ENCODE measurements at places on chromosomes 5 and 9.

DNA sequence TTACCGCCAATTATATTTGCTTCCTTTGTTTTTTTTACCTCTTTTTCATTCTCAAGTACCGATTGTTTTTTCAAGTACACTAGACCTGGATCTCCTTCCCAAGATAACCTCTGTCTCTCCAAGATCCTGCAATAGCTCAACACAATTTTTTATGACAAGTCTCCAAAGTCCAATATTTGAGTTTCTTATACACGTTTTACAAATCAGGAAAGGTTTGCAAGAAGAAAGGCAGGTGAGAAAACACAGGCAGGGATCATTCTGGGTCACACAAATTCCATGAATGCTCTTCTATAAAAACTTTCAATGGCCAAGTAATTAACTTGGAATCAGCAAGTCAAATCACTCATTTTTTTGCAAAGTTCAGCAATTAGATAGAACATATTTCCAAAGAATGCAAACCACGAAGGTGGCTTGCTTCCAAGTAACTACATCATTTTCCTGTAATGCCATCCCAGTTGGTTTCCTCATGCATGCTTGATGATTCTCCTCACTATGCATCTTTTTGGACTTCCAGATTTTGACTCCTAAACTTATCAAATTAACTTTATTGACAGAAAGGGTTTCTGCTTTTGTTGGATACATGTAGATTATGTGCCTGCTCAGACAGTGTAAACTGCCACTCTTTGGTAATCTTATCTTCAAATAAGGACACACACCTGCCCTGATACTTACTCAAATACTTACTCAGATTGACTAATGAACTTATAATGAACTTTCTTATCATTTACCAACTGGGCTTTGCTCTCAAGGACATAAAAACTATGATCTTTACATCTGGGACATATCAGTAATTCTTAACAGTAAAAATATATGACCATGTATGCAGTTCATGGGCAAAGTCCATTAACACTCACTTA, 24.7 kb upstream of the IFNE start:
- DNase-seq: no peak

- DNase-seq: no peak
Measured at GRCh38 chr5:125602184-125602583, 821.0 kb upstream of the GRAMD2B start.

GRCh38 chr9:80213613-80214012, 641.8 kb downstream of the TLE4 start:
- no peak for DNase-seq

- no peak for DNase-seq
Measured at GRCh38 chr5:37786862-37787519, 52.9 kb downstream of the GDNF start.

DNA sequence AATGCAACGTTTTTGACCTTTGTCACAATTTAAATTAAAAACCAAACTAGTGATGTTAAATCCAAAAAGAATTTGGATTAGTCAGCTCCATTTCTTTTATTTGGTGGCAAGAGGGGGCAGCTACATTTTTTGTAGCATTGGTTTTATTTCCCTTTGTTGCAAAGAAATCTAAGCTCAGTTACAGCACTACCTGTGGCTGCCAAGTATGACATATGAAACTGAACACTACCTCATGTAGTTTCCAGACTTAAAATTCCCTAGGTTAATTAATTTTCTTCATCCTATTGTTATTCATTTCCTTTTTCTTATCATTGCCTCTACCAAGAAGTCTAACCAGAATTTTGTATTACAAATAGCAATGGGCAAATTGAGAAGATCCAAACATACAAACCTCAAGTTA, 393.5 kb downstream of the BRINP1 start:
- DNase-seq: no peak

Measured in CD4-positive, alpha-beta T cell treated with Interleukin-4 for 4 hours (primary cell).